Fibroblast of upper back skin (primary cell): ENCODE measurements at places on chromosomes 3 and 15.
A peak's percentile ranks its signal among the peaks of the same experiment; 100 is the strongest.

DNA sequence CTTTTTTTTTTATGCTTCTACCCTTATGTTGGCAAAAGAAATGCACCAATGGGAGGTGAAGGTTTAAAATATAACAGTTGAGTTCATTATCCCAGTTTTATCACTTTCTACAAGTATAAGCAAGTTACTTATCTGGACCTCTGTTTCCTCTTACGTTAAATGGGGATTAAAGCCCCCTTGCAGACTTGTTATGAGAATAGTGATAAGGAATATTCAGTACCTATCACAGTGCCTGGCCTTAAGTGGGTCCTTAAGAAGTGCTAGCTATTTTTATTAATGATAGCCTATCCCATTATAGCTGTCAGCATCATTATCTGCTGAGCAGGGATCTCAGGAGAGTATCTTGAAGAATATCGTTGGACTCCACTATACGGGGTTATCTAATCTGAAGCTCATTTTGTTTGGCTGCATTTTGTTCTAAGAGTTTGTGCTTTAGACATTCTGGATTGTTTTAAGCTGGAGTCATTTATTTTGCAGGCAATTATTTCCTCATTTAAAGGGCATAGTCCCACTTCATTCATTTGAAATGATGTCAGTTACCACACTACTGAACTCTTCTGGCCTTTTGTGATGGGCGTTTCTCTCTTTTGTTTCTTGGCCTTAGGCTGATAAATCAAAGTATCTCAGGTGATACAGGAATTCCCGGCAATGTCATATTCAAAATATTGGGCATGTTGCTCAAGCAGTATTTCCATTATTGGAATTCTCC is 28.8 kb downstream of the RAB8B start:
- peak; percentile 62 for DNase-seq

DNA sequence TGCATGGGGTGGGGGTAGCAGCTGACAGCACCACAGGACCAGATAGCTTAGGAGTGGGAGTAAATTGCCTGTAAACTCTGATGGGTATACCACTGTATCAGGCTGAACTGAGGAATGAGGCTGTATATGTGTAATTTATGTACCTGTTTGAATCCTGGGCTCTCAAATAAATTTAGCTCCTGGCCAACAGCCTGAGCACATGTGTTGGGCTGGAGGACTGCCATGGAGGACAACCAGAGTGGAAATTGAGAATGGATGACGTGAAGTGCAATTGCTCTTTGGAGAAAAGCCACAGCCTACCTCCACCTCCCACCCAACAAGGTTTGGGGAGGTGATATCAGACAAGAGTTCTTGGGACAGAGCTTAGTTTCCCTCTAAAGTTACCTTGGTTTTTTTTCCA is 328.6 kb upstream of the PROK2 start:
- no peak for DNase-seq

- peak; percentile 96 for DNase-seq
These were observed 18.5 kb upstream of the LMCD1 start for GRCh38 chr3:8482960-8483665.

- no peak for DNase-seq
These were observed 8.2 kb upstream of the NEDD4 start for GRCh38 chr15:56001471-56002078.

- no peak for DNase-seq
These were observed 36.2 kb downstream of the GXYLT2 start for GRCh38 chr3:72924055-72924454.

- DNase-seq: peak; percentile 34
These were observed 1.2 kb upstream of the MME start for GRCh38 chr3:155078711-155079467.

- DNase-seq: no peak
These were observed 183.6 kb downstream of the MINAR1 start for GRCh38 chr15:79615754-79616153.

DNA sequence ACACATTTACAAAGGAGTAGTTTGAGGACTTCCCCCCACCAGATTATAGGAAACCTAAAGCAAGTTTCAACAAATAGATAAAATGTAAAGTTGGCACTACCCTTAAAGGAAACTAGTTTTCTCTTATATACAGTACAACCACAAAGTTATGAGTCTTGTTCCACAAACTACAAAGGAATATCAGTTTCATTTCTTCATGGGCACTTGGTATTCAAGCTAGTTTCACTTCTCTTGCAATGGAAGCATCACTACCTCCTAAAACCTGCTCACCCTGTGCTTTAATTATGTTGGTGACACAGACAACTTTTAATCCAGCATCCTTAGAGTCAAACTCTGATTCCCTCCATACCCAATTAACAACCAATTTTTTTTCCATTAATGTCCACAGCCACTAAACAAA is 707.0 kb downstream of the ROBO2 start:
- DNase-seq: no peak

- no peak for DNase-seq
These were observed 248.3 kb downstream of the WDR72 start for GRCh38 chr15:53511175-53511574.

GRCh38 chr3:139301654-139302053 is 42.2 kb upstream of the MRPS22 start:
- DNase-seq: no peak

DNA sequence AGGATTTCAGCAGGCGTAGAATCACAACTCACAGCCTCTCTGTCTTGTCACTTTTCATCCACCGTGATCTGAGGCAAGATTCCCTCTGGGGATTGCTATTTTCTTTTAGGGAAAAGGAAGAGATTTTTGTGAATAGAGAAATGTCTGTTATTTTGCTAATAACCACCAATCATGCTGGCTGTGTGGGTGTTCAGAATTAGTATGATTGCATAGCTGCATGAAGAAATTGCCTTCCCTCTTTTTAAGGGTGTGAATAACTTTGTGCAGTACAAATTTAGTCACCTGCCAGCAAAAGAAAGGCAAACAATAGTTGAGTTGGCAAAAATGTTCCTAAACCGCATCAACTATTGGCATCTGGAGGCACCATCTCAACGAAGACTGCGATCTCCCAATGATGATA is 60.8 kb downstream of the KAT2B start:
- no peak for DNase-seq

DNA sequence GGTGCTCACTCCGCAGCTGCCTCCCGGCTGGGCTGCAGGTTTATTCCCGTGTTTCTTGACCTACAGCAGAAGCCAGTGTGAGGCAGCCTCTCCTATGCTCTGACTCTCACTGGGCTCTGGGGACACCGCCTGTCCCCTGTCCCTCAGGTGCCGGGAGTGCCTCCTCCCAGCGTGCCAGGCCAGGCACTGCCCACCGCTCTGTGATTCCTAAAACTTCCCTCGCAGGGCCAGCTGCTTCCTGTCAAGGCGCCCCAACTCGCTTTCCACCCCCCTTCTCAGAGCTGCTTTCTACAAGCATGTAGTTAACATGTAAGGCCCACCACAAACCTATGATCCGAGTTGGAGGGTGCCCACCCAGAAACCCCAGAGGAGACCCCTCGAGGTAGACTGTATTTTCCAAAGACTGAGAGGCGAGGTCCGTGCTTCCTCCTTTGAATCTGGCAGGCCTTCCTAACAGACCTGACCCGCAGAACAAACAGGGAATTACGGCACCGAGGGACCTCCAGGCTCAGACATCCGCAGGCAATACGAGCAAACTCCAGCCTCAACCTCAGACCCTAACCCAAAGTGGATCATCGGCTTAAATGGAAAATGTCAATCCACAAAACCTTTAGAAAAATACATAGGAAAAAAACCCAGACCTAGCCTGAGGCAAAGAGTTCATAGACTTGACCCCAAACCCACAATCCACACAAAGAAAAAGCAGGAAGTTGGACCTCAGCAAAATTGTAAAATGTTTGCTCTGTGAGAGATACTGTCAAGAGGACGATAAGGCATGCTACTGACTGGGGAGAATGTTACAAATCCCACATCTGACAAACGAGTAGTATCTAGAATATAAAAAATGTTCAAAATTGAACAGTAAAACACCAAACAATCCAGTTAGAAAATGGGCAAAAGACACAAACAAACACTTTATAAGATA is 121.3 kb upstream of the IQSEC1 start:
- no peak for DNase-seq

DNA sequence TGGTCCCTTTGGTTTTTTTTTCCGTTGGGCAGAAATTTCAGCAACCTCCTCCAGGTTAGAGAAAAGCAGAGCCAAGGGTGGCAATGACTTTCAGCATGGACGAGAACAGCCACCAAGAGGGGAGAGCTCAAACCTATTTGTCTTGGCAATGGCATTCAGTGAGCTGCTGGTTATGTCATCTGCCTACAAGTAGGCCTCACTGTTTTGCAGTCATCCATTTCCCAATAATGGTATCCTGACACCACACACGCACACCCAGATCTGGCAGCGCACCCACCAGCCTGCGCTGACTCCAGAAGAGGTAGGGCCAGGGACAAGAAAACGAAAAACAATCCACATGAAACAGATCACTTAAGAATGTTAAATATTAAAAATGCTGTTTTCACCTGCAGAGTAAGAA is 92.3 kb downstream of the MAGI1 start:
- peak; percentile 40 for DNase-seq

DNA sequence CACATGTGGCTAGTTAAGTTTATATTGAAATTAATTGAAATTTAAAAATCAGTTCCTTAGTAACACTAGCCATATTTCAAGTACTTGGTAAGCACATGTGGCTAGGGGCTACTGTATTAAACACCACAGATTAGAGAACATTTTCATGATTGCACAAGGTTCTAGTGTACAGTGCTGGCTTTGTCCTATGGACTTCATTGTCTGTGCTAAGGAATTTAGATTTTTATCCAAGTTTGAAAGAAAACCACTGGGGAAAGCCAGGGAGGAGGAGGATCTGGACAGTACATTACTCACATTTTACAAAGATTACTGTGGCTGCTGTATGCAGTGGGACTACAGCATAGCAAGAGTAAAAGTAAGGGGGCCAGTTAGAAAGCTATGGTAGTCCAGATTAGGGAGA is 13.9 kb downstream of the STAC start:
- DNase-seq: peak; percentile 80

- DNase-seq: no peak
These were observed 11.9 kb upstream of the PLA2G4D start for GRCh38 chr15:42106288-42106687.

GRCh38 chr3:39638301-39638700 is 170.8 kb downstream of the MOBP start:
- DNase-seq: no peak

DNA sequence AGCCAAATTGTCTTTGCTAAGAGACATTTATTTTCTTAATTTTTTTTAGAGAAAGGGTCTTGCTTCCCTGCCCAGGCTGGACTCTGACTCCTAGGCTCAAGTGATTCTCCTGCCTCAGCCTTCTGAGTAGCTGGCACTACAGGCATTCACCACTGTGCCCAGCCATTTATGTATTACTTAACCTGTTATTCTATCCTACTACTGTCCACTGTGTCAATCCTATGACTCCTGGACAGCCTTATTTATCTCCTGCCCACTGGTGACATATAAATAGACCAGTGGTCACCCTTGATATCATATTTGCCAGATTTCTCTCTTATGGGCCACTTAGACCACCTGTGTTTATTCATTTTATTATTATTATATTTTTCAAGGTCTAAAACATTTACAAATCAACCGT is 161.4 kb downstream of the ROBO1 start:
- DNase-seq: no peak

- no peak for DNase-seq
These were observed 135.8 kb upstream of the HACD2 start for GRCh38 chr3:123720638-123721037.

- DNase-seq: no peak
These were observed 1.0 kb downstream of the C3orf80 start for GRCh38 chr3:160226026-160226907.

- DNase-seq: peak; percentile 23
These were observed 258.9 kb upstream of the RARB start for GRCh38 chr3:25169151-25169550.

GRCh38 chr15:101526021-101526420 is 36.5 kb upstream of the PCSK6 start:
- no peak for DNase-seq

- no peak for DNase-seq
These were observed 35.9 kb downstream of the CASR start for GRCh38 chr3:122219242-122219872.

- DNase-seq: peak; percentile 78
These were observed 419.2 kb downstream of the OCA2 start for GRCh38 chr15:27679731-27680471.
